ENCODE measurements at places on chromosomes 5 and 9.

- no peak for DNase-seq
These were observed 191.5 kb downstream of the ZNF608 start for GRCh38 chr5:124554746-124555578.

GRCh38 chr9:3386753-3387152 lies 139.0 kb downstream of the RFX3 start:
- DNase-seq = no peak

GRCh38 chr5:177314376-177315342 lies 3.0 kb upstream of the MXD3 start:
- no peak for DNase-seq

DNA sequence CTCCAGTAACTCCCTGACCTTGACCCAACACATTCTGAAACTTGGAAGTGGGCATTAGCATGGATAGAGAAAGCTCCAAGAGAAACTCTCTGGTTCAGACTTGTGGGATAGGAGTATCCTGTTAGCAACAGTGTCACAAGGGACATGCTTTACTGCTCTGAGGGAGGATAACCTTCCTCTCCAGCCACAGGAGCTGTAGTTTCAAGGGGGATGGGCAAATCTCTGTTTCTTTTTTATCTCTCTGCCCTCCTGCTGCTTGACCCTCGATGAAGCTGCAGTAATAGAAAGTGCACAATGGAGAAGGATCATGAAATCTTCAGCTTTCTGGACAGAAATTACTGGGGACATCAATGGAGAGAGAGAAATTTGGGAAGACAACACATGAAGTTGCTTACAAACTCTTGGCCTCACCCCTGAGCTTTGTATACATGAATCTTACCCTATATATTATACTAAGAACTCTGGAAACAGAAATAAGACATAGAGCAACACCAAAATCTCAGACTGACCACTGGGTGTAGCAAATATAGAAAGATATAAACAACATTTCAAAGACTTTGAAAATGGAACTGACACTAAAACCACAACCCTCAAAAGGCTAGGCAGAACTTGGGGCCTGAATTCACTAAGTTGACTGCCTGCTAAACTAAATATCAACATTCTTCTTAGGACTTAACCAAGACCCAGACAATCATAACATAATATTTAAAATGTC lies 471.0 kb upstream of the MEF2C start:
- DNase-seq = no peak

GRCh38 chr5:11531811-11532555 lies 372.3 kb downstream of the CTNND2 start:
- no peak for DNase-seq

DNA sequence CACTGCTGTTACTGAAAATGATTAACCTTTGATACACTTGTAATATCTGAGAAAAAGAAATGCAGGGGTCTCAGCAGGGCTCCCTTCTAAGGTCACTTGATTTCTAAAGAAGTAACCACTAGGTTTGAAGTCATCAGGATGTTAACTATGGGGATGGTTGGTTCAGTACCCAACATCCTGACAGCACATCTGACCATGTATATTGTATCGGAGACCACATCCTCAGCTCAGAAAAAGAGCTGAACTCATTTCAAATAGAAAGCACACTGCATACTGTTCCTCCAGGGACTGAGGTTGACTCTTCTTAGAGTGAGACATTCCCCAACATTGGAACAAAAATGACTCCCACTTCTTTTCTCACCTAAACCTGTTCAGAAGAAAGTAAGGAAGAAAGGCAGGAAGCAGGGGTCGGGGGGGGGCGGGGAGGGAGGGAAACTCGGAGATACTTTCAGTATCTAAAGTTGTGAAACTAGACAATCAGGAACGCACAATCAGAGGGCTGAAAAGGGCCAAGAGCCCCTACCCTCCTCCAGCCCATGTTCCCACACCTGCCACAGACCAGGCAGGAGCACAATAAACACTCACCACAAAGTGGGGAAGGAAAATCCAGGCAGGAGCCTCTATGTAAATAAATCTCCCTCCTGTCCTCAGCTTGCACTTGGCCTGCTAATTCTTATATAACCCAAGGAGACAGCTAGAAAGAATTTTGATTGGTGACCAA lies 730 bp upstream of the GZMA start:
- DNase-seq = no peak

- DNase-seq = no peak
These were observed 16.6 kb upstream of the EGFL7 start for GRCh38 chr9:136645903-136646754.

DNA sequence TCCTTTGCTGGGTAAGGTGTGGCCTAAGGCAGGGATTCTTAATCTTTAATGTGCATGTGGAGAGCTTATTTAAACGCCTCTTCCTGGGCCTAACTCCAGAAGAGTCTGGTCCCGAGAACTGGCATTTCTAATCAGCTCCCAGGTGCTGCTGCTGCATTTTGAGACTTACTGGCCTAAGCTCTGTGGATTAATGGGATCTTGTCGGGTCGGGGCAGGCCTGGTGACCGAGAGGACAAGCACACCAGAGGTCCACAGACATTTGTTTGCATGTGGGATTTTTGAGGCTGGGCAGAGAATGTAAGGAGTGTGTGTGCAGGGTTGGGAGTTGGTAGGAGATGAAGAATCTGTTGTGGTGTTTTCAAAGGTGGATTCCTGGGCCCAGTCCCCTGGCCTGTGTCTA lies 95.0 kb upstream of the DAP start:
- DNase-seq = no peak

GRCh38 chr5:33649549-33650482 lies 209.1 kb downstream of the TARS1 start:
- no peak for DNase-seq

GRCh38 chr5:66680804-66681203 lies 84.6 kb downstream of the MAST4 start:
- DNase-seq = no peak

Measured in activated CD4-positive, alpha-beta T cell treated with anti-CD3 and anti-CD28 coated beads, Interleukin-2, amount 50 U/mL, for 4 hours (primary cell).